ENCODE measurements at places on chromosomes 2 and 18. TPM values are rescaled to one million over a fixed set of nuclear protein-coding genes. Genes with fewer than 3 reads are reported as not detected.

The MRPS5 gene
- total RNA-seq = 45.8 TPM

The ANKRD30B gene
- not detected for total RNA-seq

The SNORC gene
- total RNA-seq = 1.2 TPM

The SPDYA gene
- total RNA-seq = 1.9 TPM

The CAPN10 gene
- total RNA-seq = 44.3 TPM

The COL6A3 gene
- total RNA-seq = 127 TPM

The RABL2A gene
- total RNA-seq = 17.0 TPM

The UGT1A5 gene
- total RNA-seq = not detected

The CIB4 gene
- not detected for total RNA-seq

The LRRC30 gene
- not detected for total RNA-seq

The GLI2 gene
- total RNA-seq = 0.51 TPM

The KIF1A gene
- total RNA-seq = not detected

The PLCL1 gene
- 4.5 TPM for total RNA-seq

DNA sequence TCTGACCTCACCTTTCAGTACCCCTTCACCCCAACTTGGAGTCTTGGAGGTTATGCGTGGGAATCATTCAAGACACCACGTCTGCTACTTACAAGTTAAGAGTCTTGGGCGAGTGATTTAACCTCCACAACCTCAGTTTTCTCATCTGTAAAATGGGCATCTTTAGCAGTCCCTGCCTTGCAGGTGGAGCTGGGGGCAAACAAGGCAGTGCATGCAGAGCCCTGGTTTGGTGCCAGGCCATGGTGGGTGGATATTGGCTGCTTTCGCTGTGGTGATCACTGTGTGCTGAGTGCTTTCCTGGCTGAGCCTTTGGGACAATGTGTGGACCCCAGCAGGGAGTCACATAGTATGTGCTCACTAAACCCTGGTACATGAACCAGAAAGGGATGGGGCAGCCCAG lies 20.4 kb upstream of the PTMA start:
- DNase-seq = no peak

GRCh38 chr2:61144697-61145268 lies 17.2 kb upstream of the C2orf74 start:
- peak; percentile 96 for DNase-seq

- no peak for DNase-seq
Measured at GRCh38 chr18:13221869-13222855, 3.6 kb downstream of the LDLRAD4 start.

GRCh38 chr18:49915352-49915751 lies 102.0 kb upstream of the ACAA2 start:
- no peak for DNase-seq

- peak; percentile 96 for DNase-seq
Measured at GRCh38 chr18:26226229-26227050, at the start of gene TAF4B. TSS of gene TAF4B (plus strand) at chr18:26226445. CDS start at chr18:26226934, 489 bp downstream.

DNA sequence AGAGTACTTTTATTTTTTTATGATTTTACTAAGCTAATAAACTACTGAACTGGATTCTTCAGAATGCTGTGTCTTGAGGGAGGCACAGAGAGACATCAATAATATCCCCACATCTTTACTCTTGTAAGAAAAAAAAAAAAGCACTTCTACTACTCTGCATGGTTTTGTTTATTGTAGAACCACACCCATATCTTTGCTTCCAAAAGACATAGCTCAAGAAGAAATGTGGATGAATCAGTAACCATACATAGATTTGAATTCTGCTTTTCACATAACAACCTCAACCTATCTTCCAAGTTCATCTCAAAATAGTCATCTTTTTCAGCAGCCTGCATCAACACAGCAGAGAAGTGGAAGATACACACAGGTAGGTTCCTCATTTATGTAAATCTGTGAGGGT lies 12.2 kb upstream of the COL5A2 start:
- DNase-seq = no peak

DNA sequence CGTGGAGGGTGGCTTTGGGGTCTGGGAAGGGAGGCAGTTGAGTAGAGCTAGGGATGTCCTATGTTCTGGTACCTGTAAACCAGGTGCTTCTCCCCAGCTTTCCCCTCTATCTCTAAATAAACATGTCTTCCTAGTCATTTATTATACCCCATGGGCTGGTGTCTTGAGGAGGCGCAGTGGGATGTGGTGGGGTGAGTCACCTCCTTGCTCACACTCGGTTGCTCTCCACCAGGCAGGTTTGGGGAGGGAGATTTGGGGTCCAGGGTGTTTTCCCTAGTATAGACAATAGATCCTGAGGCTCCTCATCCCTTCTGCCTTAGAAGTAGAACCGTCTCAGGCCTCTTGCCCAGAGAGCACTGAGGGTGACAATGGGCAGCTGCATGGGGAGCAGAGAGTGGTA lies 5.1 kb downstream of the PSD4 start:
- DNase-seq = peak; percentile 47

- DNase-seq = no peak
Measured at GRCh38 chr18:1252936-1253335, 348.3 kb downstream of the ADCYAP1 start.

DNA sequence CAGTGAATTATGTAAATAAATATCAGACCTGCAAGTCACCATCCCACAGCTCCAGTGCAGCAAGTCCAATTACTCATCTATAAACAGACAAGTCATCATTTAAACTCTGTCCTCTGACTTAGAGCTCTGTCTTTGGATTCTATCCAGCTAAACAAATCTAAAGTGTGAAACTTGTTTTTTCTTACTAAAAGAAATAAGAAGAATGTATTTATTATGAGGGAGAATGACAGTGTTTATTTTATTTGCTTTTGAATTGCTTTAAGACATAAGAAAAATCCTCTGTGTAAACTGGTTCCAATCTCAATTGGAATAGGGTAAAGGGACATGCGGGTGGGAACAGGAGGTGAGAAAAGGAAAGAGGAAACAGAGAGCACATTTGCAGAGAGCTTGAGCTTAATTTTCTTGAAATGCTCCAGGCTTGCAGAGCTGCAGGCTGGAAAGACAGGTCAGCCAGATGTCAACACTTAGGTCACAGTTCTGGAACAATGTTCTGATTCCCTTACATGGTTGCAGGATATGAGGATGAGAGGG lies 355.8 kb downstream of the MEIS1 start:
- DNase-seq = no peak

DNA sequence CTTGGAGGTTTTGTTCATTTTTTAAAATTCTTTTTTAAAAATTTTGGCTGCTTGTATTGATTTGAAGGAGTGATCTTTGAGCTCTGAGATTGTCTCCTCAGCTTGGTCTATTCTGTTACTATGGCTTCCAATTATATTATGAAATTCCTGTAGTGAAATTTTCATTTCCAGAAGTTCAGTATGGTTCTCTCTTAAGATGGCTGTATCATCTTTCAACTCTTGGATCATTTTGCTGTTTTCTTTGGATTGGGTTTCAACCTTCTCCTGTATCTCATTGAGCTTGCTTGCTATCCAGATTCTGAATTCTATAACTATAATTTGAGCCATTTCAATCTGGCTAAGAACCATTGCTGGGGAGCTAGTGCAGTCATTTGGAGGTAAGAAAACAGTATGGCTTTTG lies 270.8 kb upstream of the NT5C1B start:
- no peak for DNase-seq

DNA sequence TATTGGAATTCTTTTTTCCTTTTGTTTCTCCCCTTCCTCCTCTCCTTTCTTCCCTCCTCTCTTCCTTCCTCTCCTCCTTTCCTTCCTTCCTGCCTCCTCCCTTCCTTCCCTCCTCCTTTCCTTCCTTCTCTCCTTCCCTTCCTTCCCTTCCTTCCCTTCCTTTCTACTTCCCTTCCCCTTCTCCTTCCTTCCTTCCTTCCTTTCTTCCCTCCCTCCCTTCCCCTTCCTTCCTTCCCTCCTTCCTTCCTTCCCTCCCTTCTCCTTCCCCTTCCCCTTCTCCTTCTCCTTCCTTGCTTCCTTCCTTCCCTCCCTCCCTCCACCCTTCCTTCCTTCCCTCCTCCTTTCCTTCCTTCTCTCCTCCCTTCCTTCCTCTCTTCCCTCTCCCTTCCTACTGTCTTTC lies 431.0 kb upstream of the MEIS1 start:
- DNase-seq = no peak

- DNase-seq = no peak
Measured at GRCh38 chr2:128930101-128930500, 611.4 kb upstream of the HS6ST1 start.

- no peak for DNase-seq
Measured at GRCh38 chr2:195638750-195639149, 18.3 kb upstream of the SLC39A10 start.

GRCh38 chr2:216285701-216286100 lies 86.6 kb downstream of the MARCHF4 start:
- no peak for DNase-seq

DNA sequence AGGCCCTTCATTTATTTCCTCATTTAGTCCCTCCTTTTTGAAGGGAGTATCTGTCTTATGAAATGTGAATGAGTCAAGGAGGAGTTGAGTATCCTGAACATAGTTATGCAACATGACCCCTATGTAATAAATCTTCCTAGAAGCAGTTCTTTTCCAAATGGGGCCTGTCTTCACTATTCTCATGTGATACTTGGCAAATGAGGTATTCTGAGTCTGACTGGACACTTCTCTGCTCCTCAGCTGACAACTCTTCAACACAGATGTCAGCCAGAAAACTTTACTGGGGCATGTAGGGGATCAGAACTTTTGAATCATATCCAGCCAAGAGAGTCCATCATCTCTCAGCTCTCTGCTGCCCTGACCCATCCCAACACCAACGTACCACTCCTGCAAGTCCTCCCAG lies 291.6 kb downstream of the ZNF385B start:
- no peak for DNase-seq

GRCh38 chr2:240651185-240651584 lies 25.9 kb downstream of the GPR35 start:
- no peak for DNase-seq

DNA sequence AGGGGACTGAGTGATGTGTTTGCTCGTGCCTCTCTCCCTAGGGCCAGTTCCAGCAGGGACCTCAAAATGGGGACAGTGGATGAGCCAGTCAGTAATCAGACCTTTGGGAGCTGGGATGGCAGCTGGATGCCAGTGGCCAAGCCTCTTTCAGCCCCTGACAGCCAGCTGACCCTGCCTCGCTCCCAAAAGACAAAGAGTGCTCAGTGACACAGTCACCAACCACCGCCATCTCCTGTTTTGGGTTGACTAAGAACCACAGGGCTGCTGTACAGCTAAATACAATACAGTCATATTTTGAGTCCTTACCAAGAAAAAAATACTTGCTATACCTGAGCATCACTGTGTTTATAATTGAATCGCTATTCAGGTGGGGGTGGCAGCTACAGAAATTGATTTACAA lies 75.7 kb downstream of the POU3F3 start:
- DNase-seq = no peak

DNA sequence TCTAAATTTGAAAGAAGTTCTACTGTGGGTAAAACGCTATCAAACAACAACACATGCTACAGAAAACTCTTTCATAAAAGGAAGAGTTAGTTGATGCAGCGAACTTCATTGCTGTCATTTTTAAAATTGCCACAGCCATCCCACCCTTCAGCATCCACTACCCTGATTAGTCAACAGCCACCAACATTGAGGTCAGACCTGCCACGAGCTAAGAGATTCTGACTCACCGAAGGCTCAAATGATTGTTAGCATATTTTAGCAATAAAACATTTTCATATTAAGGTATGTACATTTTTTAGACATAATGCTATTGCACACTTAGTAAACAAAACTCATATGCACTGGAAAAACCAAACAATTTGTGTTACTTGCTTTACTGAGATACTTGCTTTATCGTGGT lies 347.1 kb downstream of the CLIP4 start:
- DNase-seq = no peak

DNA sequence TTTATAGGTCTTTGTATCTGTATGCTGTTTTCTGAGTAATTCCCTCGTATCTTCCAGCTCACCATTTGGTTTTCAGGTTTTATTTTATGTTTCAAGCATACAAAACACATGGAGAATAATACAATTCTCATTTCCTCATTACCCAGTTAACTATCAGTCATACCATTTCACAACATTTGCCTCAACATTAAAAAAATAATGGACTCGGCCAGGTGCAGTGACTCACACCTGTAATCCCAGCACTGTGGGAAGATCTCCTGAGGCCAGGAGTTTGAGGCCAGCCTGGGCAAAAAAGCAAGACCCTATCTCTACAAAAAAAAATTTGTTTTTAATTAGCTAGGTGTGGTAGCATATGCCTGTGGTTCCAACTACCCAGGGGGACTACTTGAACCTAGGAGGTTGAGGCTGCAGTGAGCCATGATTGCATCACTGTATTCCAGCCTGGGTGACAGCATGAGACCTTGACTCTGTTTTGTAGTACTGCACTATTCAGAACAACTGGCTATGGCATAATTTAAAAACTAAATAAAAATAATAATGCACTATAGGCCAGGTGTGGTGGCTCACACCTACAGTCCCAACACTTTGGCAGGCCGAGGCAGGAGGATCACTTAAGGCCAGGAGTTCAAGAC lies 20.3 kb downstream of the NPC1 start:
- no peak for DNase-seq

- no peak for DNase-seq
Measured at GRCh38 chr2:105977212-105977611, 216.9 kb downstream of the UXS1 start.

GRCh38 chr2:23468474-23469141 lies 83.6 kb downstream of the KLHL29 start:
- DNase-seq = peak; percentile 47

DNA sequence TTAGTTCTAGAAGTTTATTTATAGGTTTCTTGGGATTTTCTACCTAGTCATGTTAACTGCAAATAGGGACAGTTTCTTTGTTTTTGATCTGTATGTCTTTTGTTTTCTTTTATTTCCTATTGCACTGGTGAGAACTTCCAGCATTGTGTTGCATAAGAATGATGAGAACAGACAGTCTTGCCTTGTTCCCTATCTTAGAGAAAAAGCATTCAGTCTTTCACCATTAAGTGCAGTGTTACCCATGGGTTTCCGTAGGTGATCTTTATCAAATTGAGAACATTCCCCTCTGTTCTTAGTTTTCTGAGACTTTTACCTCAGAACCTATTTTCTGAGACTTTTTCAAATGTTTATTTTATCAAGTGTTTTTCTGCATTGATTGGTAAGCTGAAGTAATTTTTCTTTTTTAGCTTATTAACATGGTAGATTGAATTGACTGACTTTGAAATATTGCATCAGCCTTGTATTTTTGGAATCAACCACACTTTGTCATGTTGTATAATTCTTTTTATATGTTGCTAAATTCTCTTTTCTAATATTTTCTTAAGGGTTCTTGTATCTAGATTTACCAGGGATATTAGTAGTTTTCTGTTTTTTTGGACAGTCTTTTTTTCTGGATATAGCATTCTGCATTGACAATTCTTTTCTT lies 17.2 kb downstream of the MFSD6 start:
- DNase-seq = no peak

GRCh38 chr2:20682167-20682920 lies 15.4 kb downstream of the GDF7 start:
- no peak for DNase-seq

- DNase-seq = no peak
Measured at GRCh38 chr2:101558740-101559525, 84.0 kb upstream of the RFX8 start.
